ENCODE measurements at places on chromosomes 7 and 10. TPM values are rescaled to one million over a fixed set of nuclear protein-coding genes. Genes with fewer than 3 reads are reported as not detected.

- DNase-seq = no peak
Observed at GRCh38 chr10:80466724-80467326, 12.7 kb downstream of the TSPAN14 start.

Gene PYROXD2
- 8.8 TPM for total RNA-seq

DNA sequence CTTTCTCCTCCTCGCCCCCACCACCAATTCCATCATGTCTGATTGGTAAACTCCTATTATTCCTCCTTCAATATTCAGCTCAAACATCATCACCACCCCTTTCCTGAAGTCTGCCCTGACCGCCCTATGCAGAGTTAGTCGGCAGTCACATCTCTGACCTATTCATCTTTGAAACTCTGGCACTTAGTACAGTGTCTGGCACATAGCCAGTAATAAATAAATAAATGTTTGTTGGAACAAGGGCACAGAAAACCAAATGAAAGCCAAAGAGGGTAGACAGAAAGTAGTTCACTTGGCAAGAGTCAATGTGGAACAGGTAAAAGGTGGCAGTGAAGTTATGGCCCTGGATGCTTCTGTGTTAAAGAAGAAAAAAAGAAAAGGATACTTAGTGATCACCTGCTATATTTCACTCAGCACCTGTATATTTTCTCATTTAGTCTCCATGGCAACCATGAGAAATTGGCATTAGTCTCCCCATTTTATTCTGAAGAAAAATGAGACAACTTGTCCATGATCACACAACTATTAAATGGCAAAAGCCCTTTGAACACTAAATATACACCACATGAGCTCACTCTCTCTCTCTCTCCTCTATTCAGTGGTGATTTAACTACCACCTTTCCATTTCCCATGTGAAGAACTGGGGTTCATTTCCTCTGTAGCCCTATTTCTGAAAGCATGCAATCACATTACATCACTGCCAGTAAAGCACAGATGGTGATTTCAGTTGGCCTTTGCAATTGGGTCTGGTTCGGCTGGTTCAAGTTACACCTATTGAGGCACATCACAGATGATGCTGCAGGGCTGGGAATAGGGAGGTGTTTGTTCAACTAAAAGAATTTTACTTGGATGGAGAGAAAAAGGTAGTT, 25.3 kb downstream of the CHCHD3 start:
- no peak for DNase-seq

Gene TWIST1
- 8.3 TPM for total RNA-seq

DNA sequence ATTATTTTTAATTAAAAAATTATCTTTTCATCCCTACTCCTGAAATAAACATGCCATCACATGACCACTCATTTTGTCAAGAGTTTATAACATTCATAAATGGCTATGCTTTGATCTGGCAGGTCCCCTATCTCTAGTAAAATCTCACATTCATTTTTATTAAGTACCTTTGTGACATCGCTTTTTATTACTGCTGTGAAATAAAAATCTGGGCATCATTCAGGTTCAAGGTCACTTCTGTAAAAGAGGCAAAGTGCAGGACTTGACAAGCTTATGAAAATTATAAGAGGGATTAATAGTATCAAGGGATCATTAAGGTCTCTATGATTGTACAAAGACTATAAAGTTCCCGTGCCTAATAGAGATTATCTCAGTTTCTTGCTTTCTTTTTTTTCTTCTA, 416.8 kb upstream of the SEMA3A start:
- no peak for DNase-seq

DNA sequence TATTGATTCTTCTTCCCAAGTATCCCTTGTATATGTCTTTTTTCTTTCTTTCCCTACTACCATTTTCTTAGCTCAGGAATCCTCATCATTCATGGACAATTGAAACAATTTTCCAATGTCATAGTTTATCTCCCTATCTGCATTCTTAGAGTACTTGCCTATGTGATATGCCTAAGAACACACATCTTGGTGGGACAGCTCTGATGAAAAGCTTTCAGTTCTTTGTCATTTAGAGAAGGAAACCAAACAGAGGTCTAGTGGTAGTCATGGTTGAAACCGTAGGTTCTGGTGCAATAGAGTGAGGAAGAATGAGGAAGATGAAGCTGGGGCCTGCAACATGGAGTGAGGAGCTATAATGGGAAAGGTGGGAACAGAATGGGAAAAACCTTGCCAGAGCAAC, 28.2 kb downstream of the TDRD1 start:
- DNase-seq = no peak

DNA sequence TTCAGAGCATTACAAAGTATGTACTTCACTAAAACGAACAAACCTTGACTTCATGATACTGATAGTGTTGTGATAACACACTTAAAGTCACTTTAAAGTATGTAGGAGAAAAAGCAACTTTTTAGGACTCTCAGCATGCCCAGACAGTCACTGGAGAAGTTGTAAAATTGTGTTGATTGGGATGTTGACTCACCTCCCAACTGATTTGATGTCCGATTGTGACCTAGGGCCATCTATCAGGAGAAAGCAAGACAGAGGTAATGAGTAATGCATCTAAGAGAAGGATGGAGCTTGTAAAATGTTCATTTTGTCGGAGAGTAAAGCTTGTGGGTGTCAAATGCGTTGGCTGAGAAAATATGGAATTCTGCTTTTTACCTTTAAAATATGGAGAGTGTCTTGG, 135.4 kb upstream of the SEMA3D start:
- no peak for DNase-seq

Gene RAPGEF5
- total RNA-seq = 21.8 TPM

DNA sequence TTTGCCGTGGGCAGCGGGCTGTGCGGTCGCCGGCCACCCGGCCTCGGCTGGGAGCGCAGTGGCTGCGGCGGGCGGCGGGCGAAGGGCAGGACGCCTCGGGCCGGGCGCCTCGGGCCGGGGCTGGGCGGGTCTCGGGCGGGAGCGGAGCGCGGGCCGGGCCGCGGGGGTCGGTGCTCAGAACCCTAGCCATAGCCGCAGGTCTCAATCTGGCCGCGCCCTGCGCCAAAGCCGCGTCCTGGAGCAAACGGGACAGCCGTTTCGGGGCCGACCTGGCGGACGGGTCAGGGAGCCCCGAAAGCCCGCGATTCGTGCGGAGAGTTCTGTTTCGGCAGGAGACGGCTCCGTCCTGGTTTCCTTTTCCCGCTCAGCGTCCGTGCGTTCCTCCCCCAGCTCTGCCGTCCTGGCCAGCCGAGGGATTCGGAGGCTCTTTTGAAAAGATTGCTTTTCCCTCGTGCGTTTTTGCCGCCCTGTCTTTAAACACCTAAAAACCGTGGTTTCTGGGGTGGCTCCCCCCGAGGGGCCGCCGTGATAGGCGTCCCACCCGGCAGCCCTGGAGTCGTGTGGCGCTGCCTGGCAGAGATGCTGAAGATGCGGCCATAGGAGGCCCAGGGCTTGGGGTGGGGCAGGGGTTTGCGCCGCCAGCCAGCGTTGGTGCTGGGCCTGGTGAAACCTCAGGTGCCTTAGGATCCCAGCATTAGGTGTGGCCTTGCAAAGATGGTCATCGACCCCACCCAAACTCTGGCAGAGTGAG, 727 bp downstream of the RET start:
- no peak for DNase-seq

Gene SLC26A5
- total RNA-seq = not detected

DNA sequence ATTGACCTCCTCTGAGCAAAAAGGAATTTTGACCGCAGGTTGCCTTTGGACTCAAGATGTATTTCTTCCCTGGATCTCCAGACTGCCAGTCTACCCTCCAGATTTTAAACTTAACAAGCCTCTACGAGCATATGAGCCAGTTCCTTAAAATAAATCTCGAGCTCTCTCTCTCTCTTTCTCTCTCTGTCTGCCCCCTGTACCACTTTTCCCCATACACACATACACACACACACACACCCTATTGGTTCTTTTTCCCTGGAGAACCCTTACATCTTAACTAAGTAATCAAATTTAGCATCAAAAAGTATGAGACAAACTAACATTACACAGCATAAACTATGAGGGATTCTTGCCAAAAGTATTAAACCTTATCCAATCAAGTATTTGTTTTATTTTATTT, 11.4 kb downstream of the BCAP29 start:
- no peak for DNase-seq

All from muscle of leg (tissue), 16 donors.